Stimulated activated CD4-positive, alpha-beta T cell treated with anti-CD3 and anti-CD28 coated beads, Interleukin-4, amount 100 ng/mL, for 48 hours (primary cell): ENCODE measurements at places on chromosomes 3 and 15.

- DNase-seq, result no peak
Measured at GRCh38 chr3:108546247-108546646, 35.9 kb upstream of the MYH15 start.

- no peak for DNase-seq
Measured at GRCh38 chr3:109339714-109340648, 2.6 kb upstream of the DPPA4 start.

GRCh38 chr3:196537319-196537984 lies 22.3 kb upstream of the SMCO1 start:
- DNase-seq, result peak; percentile 66

DNA sequence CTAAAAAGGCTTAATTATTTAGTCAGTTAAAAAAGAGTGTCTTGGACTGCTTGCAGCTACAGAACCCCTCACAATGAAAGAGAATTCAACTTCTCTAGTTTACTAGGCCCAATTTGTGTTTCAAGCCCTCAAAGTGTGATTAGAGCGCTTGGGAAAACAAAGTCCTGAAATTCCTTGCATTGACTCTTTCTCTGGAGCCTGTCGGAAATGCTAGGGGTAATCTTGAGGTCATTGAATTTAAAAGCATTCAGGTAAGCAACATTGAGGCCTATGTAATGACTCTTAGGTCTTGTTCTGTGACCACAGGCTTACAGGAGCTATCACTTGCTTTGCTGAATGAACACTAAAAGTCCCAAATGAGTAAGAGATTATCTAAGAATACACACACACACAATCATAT lies 186.0 kb downstream of the NLGN1 start:
- DNase-seq, result no peak

DNA sequence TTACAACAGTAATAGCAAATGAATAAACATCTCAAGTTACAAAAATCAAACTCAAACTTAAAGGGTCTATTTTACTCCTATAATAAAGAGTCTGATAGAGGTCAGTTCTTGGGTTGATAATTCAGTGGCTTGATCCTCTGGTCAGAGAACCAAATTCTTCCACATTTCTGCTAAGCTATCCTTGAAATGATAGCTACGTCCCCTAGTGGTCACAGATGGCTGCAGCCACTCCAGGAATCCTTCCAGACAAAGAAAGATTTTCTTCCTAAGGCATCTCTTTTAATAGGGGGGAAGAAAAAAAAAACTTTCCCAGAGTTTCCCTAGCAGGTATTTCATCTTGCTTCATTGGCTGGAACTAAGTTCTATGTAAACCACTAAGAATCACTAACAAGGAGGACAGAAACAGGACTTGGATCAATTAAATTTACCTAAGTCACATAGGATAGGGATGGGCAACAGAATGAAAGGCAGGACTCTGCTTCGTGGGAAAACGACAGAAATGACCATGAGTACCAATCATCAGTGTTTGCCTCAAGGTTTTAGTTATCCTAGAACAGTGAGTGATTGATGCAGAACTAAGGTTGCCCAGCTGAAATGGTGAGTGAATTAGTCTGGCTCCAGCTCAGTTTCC lies 160.7 kb downstream of the STAC start:
- no peak for DNase-seq

- DNase-seq, result no peak
Measured at GRCh38 chr3:42050126-42050525, 41.0 kb upstream of the TRAK1 start.

DNA sequence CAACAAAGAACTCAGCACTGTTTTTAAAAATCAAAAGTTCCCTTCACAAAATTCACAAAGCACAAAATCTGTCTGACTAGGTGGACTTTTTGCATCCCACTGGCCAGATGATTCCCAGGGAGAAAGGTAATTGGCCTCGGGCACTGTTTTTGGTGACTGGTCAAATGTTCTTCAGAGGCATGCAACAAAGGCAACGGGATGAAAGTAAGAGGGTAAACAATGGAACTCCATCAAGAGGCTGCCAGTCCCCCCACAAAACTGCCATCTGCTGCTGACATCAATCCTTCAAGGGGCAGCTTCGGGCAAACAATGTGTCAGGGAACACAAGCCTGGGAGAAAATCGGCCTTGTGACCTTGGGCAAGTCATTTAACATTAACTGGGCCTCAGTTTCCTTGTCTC lies 3.3 kb downstream of the SRGAP3 start:
- DNase-seq, result no peak

GRCh38 chr3:58324391-58325390 lies 8.0 kb upstream of the PXK start:
- DNase-seq, result no peak

- DNase-seq, result no peak
Measured at GRCh38 chr3:160568989-160569388, 3.6 kb upstream of the KPNA4 start.

- DNase-seq, result no peak
Measured at GRCh38 chr3:40333416-40333815, 23.9 kb downstream of the EIF1B start.

DNA sequence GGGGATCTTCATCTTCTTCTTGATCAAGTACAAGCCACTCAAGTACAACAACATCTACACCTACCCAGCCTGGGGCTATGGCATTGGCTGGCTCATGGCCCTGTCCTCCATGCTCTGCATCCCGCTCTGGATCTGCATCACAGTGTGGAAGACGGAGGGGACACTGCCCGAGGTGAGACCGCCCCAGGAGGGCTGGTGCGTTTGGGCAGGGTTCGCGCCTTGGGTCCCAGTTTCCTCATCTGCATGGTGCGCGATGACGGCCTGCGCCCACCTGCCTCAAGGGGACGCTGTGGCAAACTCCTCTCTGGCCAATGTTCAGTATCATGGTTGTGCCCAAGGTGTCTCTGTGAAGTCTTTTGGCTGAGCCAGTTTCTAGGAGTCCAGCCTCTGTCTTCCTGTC lies 57.5 kb upstream of the SLC6A1 start:
- DNase-seq, result no peak

DNA sequence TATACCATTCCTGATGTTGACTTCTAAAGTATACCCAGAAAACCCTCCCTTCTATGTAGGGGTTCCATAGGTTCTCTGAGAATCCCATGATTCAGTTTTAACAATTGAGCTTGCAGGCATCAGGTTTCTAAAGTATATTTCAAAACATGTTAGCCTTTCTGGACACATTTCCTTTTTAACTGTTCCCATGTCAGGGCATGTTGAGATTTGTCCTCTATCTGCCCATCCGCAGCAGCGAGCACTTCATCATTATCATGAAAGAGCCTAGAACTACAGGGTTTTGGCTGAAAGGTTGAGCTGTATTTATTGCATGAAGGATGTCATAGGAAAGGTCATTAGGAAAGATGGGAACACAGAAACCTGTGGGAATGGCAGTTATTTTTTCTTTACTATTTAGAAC lies 201.1 kb upstream of the BHLHE40 start:
- DNase-seq, result no peak

GRCh38 chr3:37301980-37302708 lies 127.8 kb upstream of the LRRFIP2 start:
- no peak for DNase-seq

DNA sequence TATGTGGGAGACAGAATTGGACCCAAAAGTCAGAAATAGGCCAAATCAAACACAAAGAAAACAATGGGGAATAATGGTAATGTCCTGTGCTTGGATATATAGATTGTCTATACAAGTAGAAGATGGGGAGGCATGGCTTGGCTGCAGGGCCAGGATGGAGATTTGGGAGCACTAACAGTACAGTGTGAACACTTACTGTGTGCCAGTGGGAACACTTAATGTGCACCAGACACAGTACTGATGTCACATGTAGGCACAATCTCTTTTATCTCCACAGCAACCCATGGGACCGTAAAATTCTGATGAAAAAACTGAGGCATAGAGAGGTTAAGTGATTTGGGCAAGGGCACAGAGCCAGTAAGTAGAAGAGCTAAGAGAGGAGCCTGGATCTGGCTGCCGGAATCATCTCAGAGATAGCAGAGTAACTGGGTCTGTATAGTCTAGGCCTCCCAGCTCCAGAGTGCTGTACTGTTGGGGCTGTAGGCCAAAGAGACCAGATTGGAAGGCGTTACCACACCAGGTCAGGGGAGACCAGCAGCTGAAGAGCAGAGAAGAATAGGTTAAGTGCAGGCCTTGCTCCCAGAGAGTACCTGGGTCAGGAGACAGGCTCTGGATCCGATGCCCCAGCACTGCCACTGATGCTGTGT lies 63.3 kb downstream of the RLBP1 start:
- no peak for DNase-seq

DNA sequence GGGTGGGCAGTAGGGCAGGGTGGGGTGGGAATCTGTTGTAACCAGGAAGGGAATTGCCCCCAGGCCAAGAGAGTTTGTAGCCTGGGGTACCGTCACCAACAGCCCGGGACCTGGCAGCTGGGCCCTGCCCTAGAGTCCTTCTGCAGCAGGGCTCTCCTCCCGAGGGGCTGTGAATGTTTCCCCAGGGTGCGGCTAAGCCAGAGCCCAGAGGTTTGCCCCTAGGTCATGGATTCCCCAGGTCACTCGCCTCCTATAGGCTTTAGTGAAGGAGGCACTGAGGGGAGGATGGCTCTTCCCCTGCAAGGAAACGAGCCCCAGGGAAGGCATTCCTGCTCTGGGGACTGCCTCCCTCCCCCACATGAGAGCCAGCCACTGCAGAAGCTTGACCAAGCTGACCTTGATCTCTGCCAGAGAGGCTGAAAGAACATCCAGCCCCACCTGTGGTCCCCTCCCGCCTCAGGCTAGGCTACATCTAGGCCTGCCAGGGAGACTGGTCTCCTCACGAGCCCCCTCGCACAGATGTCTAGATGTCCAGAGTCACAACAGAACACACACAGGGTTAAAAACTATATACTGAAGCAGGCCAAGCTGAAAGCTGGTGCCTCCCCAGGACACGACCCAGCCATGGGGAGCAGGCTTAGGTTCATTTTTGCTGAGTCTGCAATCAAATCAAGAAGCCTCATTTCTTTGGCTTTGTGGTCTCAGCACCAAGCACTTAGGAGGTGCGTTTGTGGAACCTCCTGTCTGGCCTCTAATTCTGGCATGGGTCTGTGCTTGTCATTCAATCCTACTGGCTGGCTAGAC lies 69.1 kb upstream of the TAMM41 start:
- no peak for DNase-seq

GRCh38 chr3:58029842-58030584 lies 21.8 kb downstream of the FLNB start:
- DNase-seq, result no peak

DNA sequence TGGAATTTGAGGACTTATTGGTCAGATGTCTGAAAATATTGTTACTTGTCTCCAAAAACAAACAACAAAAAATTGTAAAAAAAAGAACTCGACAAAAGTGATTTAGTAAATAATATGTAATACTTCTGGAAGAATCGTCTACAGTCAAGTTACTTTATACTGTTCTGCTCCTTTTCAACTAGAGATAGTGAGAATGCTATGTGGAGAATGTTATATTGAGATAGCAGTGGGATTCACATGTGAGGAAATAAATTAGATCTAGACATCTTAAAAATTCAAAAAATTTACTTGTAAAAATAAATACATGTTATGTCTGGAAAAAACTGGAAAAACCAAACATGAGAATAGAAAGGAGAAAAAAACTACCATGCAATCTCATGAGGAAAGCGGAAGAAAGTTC lies 64.9 kb downstream of the SGO1 start:
- DNase-seq, result no peak
